ENCODE measurements at places on chromosomes 16 and 17.

DNA sequence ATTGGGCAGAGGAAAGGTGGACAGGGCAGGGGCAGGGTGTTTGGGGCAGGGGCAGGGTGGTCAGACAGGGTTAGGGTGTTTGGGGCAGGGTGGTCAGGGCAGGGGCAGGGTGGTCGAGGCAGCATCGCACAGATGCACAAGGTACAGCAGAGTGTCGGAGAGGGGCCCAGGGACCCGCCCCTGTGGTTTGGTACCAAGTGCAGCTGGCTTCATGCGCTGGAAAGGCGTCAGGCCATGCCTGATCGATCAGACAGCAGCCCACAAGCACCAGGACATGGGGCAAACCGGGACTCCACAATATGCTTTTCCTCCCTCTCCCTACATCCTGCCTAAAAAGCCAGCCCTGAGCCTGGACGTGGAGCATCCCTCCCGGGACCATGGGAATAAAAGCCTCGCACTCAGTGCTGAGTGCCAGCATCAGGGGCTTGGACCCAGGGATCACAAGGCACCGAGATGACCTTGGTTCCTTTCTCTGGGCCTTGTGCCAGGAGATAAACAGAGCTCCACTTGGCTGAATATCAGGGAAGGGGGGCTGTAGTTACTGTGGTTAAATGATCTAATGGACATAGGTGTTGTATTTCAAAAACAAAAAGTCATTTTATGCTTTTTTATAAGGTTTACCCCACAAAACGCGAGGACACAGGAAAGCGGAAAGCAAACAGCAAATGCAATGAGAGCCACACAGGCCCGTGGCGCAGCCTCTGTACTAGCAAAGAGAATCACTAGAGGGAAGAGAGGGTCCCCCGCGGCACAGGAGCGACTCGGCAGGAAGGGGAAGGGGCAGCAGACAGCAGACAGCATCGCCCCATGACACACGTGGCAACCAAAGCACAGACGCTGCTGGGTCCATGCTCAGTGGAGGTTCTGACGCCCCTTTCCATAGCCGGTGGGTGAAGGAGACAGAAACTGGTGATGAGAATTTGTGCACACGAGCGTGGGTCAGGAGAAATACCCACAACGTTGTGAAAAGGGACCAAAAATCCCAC, 5.3 kb upstream of the HEXD start:
- DNase-seq: no peak

GRCh38 chr16:1745900-1746692, 25.2 kb downstream of the NME3 start:
- peak; percentile 88 for DNase-seq

DNA sequence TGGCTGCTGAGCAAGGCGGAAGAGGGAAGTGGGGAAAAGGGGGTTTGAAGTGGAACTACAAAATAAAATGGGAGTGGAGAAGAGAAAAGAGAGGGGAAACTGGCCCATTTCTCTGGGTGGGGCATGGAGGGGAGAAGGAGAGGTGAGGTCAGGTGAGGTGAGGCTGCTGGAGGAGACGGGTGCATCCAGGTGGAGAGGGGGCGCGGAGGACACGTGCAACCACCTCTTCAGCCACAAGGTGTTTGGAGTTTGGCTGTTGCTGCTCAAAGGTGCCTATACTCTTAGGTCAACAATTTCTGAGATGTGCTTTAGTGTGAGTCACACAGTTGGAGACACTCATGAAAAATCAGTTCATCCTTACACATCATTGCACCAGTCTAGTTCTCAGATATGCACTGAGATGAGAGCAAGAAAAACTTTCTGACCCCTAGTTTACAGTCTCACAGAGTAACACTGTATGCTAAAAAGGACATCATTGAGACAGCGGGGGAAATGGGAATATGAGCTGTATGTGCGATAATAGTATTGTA, 4.8 kb downstream of the SLC6A4 start:
- no peak for DNase-seq

- DNase-seq: no peak
Observed at GRCh38 chr17:82237083-82237745, 8.4 kb downstream of the SLC16A3 start.

DNA sequence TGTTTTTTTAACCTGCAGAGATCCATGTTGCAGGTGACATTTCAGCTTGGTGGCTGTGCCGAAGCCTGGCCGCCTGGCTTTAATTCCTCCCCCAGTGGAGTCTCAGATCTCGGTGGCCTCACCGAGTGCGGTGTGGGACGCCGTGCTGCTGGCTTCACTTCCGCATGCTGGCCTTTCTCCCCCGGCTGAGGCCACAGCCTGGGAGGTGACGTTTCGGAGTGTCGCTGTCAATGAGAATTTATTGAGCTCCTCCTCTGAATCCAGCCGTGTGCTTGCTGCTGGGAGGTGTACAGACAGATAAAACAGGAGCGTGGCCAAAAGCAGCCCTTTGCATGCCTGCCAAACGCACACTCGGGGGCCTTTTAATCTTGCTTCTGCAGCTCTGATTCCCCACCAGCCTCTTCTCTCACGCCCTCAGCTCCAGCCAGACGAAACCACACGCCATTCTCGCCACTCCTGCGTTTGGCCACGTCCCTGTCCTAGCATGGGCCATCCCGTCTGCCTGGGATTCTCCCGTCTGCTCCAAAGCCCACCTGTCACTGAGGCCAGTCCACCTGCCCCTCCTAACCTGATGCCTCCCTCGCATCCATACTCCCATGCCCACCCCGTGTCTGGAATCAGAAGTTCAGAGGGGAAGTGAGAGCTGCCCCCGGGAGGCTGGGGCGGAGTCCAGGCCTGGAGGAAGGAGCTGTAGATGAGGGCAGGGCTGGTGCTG, 3.6 kb downstream of the GSE1 start:
- no peak for DNase-seq

- DNase-seq: no peak
Observed at GRCh38 chr17:35773679-35774425, 13.2 kb downstream of the C17orf50 start.

DNA sequence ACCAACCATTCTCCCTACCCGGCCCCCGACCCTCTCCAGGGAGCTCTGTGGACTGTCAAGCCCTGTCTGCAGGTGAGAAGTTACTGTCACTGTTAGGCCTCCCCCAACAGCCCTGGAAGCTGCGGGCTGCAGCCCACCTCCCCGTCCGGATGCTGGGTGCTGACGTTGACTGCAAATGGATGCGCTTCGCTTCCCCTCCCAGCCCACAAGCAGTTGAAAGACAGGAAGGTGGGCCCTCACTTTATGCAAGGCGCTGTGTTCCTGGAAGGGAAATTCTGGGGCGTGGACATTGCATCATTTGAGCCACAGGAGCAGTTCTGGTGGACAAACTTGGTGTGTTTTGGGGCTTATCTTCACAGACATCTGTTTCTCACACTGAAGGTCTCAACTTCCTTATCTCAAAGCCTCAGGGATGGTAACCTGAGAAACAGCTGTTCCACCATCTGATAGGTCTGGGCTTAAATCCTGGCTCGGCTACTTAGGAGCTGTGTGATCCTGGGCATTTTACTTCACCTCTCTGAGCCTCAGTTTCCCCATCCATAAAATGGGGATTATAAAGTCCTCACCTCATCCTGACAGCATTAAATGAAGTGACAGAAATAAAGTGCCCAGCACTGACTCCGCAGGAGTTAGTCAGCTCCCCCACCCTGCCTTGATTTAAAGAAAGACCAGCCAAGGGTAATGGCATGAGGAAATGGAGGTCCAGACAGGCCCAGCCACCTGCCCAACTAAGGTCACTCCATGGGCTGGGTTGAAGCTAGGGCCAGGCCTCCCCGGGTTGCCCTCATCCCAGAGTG, 4.6 kb upstream of the DRC7 start:
- DNase-seq: no peak

DNA sequence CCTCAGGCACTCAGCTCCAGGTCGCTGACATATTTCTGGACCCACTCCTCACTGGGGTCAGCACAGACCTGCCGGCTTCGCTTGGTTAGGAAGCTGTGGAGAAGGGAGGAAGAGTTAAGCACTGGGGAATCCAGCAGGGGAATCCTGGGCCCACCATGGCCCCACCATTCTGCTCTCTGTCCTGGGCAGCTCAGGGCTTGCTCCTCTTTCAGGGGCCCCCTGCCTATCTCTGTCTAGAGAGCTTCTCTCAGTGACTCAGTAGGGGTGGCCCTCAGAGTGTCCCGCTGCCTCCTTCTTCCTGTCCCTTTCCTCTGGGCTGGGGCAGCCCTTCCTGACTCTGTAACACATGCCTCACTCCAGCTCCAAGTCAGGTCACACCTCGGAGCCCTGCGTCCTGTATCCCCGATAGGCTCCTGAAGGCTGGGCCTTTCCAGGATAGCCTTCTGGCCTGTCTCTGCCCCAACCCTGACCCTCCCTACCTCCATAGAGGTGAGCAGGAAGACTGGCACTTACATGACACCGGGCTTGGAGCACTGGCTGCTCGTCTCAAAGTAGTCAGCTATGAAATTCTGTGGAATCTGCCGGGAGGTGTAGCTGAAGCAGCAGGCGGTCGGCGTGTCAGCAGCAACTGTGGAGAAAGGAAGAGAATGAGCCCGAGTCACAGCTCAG, 1.1 kb downstream of the CCL3 start:
- no peak for DNase-seq

- DNase-seq: peak; percentile 41
Observed at GRCh38 chr16:4330277-4330874, 14.5 kb downstream of the GLIS2 start.

DNA sequence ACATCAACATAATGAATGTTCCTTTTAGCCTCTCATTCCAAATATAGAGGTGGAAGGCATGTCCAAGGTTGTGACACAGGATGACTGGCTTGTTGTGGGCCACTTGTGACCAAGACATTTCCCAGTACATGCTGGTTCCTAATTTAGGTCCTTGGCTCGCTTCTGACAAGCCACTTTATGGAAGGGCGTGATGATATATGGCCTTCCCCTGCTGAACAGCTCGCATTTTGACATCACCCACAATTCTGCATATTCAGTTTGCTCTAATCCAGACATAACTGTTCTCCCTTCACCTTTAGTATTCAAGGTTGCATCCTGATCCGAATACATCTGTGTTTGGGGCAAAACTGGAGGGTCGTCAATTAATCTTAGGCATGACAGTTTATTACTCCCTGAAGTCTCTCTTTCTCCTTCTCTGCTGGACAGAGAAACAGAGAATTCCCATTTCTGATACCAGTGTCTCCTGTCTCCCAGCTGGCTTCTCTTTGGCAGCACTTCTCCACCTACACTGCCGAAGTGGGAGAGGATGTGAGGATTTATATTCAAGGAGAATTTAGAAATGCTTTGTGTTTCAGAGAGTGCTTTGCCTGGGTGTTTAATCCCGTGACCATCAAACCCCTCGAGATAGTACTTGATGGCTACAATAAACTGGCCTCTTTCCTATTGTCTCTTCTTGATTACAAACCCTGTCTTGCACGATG, 815.5 kb upstream of the RBFOX1 start:
- no peak for DNase-seq

DNA sequence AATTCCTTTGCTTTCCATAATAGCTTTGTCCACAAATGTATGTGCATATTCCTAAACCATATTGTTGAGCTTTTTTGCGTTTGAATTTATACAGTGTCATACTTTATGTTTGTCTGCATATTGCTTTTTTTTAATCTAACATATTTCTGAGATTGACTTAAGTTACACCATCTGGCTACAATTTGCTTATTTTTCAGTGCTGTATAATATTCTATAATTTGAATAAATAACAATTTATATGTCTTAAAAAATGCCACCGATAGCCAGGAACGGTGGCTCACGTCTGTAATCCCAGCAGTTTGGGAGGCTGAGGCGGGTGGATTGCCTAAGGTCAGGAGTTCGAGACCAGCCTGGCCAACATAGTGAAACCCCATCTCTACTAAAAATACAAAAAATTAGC, 1.5 kb upstream of the PIMREG start:
- DNase-seq: no peak

- DNase-seq: no peak
Observed at GRCh38 chr16:51382211-51382610, 231.1 kb upstream of the SALL1 start.

DNA sequence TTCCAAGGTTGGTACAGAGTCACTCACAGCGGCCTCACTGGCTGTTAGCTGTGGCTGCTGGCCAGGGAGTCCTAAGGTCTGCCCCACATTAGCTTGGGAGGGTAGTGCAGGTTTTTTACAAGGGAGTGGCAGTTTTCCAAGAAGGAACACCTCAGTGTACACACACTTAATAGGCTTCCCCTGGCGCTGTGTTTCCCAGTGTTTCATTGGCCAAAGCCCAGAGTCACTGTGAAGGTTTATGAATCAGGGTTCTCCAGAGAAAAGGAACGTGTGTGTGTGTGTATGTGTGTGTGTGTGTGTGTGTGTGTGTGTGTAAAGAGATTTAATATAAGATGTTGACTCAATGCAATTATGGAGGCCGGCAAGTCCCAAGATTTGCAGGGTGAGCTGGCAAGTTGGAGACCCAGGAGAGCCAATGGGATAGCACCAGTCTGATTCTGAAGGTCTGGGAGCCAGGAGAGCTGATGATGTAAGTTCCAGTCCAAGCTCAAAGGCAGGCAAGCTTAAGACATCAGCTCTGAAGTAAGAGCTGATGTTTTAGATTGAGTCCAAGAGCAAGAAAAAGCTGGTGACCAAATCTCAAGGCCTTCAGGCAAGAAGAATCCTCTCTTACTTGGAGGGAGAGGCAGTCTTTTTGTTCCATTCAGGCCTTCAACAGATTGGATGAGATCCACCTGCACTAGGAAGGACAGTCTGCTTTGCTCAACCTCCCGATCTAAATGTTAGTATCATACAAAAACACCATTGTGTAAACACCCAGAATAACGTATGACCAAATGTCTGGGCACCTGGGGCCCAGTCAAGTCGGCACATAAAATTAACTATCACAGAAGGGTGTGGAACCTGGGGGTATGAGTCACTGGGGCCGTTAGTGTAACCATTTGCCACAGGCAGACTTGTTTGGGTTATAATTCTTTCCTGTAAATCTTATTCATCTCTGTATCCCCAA, 206.8 kb downstream of the PRKCA start:
- DNase-seq: peak; percentile 57

- DNase-seq: no peak
Observed at GRCh38 chr16:56849690-56850680, 15.0 kb upstream of the SLC12A3 start.

GRCh38 chr17:39607851-39608130, at the start of gene NEUROD2:
NEUROD2 (minus strand) TSS chr17:39607920; CDS start chr17:39606599, 1,321 bp downstream.
- DNase-seq: no peak

- DNase-seq: peak; percentile 72
Observed at GRCh38 chr17:72151565-72152386, 31.0 kb downstream of the SOX9 start.

DNA sequence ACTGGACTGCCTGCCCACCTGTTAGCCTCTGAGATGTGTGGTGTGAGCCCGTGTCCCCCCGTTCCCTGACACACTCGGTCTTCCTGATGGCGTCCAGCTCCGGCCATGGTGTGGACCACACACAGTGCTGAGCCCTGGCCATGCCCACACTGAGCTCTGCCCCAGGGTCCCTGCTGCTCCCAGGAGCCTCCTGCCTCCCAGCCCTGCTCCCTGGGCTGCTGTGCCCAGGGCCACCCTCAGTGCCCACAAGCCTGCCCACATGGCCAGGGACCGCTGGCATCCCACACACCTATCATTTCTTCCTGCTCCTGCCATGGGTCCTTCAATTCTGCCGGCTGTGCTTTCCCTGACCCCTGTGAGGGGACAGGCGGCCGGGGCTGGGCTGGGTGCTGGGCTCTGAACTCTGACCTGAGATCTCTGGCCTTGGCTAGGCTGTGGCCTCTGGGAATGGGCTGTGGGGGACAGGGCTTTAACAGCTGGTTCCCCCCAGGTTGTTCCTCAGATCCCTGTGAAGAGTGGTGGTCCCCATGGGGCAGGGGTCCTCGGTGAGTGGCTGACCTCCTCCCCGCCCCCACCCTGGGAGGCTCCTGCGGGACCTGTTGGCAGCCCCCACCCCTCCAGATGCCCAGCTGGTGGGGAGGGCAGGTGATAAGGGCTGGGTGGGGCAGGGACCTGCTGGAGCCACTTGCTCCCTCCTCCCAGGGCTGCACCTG, 4.0 kb downstream of the CEMP1 start:
- no peak for DNase-seq
